ENCODE measurements at places on chromosomes 1 and 21.

DNA sequence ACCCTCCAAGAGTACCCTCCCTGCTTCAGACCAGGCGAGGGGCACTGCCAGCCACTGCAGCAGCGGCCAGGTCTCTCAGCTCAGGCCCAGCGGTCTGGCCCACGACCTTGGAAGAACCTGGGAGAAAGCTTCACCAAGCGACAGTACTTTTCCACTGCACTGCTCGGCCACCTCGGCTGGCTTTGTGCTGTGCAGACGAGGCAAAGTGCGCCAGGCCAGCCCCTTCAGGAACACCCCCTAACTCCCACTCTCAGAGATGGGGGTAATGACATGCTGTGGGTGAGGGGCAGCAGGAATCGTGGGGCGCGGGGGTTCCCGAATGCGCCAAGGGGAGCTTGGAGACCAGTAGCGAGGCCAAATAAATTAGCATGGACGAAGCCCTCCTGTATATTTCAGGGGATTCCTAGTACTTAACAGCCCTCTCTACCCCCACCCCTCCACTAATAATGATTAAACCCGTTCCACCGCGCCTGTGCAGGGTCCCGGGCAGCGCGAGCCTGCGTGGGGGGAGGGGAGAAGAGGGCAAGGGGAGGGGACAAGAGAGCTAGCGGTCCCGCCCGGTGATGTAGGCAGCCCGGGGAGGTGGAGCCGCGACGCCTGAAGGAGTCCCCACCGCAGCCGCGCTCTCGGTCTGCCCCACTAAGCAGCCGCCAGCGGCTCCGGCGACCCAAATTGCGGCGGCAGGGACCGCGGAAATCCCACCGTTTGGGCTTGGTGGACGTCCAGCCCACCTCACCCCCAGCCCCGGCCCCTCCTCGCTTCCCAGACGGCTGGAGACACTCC lies at the start of gene FAM43B:
FAM43B (plus strand) TSS at position 629 of the 783 bp plus-strand sequence. CDS start 401 bp downstream, outside the sequence.
- no peak for DNase-seq

DNA sequence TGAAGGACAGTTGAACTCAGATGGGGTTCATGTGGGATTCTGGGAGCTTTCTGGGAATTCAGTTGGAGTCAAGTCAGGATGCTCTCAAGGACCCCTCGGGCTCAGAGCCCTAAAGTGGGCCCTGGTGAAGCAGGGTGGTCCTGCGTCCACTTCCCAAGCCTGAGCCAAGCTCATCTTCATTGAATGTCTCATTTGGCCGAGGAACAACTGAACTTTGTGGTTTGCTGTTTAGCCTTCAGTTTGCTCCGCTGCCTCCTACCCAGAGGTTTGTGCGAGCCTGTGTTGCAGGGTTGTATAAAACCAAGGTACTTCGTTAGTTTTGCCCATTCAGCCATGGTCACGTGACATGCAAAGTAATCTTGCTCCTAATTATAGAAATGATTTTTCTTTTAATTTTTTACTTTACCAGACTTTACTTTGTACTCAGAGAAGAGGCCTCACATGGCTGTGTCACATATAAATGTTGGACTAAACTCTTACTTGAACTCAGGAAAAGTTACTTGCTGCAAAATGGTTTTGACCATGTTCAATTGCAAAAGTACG lies 49.7 kb downstream of the B3GALT5 start:
- DNase-seq: no peak

GRCh38 chr1:168507231-168507630 lies 36.6 kb downstream of the XCL2 start:
- no peak for DNase-seq

DNA sequence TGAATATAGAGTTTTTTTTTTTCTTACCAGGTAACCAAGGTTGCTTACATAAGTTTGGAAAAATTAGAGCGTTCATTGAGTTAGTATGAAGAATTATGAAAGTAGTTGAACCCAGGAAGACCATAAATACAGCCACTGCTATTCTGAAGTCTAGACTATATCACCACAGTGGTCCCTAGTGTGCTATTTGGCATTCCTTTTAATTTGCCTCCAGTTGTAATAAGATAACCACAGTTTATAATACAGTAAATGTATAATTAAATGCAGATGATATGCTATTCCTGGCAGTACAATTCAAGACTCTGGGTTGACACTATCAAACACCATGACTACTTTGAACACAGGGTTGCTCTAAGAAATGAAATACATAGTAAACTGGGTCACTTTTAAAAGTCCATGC lies 270.5 kb downstream of the BRINP2 start:
- no peak for DNase-seq

DNA sequence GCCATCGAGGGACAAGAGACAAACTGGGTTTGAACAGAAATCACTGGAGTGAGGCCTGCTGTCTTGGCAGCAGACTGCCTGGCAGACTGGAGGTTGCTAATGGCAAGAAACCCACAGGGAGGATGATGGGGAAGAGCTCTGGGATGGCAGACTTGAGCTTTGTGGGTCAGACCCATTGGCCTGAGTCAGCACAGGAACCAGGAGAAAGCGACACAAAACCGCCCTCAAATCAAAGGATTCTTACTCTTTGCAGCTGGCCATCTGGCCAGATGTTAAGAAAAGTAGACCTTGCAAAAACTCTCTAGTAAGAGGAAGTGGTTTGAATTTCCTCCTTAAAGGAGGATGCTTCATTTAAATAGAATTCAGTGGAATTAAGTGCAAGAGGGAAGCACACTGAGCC lies 195.2 kb upstream of the JUN start:
- DNase-seq: peak; percentile 64

DNA sequence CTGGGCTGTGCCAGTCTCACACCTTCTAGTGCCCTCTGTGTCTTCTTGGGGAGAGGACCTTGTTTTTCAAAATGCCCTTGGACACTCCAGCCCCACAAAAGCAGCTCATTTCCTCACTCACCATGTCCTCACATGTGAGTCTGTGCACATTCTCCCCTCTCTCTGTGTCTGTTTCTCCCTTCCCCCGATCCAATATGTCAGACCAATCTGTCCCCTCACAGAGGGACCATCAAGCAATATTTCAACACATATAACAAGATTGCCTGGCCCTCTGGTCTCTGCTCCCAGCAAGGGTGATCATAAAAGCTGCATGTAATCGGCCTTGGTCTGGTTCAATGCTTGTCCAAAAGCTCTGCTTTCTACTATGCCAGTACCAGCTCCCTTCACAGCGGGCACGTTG lies 261.2 kb downstream of the MATN1 start:
- DNase-seq: no peak

GRCh38 chr1:214419650-214420049 lies 131.8 kb downstream of the PTPN14 start:
- DNase-seq: no peak

DNA sequence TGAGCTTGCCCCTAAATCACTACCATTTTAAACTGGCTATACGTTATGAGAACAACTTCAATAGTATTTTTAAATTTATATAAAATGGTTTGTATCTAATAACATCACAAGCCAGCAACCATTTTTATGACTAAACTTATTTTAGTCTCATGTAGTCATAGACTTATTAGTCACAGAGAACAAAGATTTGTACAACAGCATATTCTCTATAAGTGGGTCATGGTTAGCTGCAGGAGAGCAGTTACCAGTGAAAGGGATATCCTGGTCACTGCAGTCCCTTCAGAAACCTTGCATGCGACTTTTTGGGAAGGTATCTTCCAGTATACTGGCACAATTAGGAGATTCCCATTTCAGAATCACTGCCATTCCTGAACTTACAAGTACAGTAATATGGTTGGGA lies 90.0 kb downstream of the HFM1 start:
- DNase-seq: no peak

DNA sequence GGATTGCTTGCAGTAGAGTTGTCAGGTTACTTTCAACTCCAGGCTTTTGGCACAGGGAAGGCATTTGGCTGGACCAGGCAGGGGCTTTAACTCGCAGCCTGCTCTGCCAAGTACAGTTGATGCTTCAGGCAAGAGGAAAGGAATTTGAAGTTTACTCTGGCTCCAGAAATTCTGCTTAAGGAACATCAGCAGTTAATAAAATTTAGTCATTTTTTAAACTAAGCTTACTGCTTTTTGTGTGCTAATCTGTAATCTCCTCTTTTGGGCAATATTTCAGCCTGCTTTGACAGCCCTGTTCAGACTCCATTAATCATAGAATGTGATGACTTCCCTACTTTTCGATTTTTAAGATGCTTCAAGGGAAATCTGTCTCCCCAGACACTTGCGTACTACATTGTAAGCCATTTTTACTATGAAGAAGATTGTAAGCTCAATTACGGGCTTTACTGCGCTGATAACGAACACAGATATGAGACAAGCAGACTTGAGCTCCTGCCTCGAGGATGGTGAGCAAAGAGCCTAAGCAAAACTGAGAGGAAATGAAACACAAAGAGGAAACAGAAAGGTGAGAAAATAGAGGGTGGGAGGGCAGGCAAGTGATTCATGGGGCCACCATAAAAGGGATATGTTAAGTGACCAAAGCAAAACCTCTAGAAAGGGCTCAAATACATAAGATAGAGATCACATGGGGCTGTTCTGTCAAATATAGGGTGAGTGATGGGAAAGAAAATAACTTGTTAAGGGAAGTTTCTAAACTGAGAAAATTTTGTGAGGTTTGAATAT lies 76.6 kb upstream of the VAV3 start:
- DNase-seq: no peak

DNA sequence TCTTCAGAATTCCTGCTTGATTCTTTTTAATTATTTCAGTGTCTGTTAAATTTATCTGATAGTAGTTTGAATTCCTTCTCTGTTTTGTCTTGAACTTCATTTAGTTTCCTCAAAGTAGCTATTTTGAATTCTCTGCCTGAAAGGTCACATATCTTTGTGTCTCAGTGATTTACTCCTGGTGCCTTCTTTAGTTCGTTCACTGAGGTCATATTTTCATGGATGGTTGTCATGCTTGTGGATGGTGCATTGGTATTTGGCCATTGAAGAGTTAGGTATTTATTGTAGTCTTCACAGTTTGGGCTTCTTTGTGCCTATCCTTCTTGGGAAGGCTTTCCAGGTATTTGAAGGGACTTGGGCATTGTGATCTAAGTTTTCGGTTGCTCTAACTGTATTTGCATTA lies 267.9 kb downstream of the HHAT start:
- no peak for DNase-seq

- peak; percentile 72 for DNase-seq
Observed at GRCh38 chr1:1678581-1679380, 13.8 kb downstream of the SLC35E2B start.

GRCh38 chr21:27649762-27650161 lies 682.9 kb upstream of the ADAMTS5 start:
- DNase-seq: no peak

DNA sequence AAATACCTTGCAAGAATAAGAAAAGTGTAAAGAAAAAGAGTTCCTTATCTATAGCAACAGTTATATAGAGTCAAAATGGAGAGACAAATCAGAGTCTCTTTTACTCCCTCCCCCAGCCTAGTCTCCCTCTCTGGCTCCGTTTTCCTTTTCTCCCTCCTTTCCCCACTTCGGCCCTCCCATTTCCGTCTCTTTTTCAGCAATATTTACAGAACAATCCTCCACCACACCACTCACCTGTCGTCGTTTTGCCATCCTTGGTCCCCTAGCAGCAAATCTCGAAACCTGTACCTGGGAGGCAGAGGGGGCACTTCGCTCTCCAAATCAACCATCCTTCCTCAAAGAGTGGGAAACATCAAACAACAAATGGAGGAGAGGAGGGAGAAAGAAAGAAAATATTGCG lies 259 bp downstream of the KCNT2 start:
- DNase-seq: no peak

- no peak for DNase-seq
Observed at GRCh38 chr1:94714552-94714951, 105.6 kb upstream of the SLC44A3 start.

- DNase-seq: no peak
Observed at GRCh38 chr21:42288962-42289361, 26.2 kb downstream of the TFF3 start.

DNA sequence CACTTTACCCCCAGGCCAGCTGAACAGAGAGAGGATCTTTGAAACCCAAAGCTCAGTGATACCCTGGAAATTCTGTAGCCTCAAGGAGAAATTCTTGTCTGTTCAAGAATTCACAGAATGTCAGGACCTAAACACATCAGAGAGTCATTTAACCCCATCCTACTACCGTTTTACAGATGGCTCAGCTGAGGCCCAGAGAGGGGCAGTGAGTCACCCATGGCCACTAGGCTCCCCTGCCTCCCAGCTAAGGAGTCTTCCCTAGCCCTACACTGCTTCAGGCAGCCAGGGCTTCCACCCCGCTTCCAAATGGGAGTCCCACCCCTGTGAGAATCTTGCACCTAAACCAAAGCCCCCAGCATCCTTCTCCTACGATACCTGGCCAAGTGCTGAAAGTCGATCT lies 28.3 kb downstream of the VWA5B1 start:
- no peak for DNase-seq

GRCh38 chr1:107691540-107691939 lies 273.4 kb downstream of the VAV3 start:
- no peak for DNase-seq

- DNase-seq: no peak
Observed at GRCh38 chr1:55287723-55288122, 72.6 kb upstream of the USP24 start.

- DNase-seq: no peak
Observed at GRCh38 chr1:235571482-235571881, 67.2 kb upstream of the B3GALNT2 start.

- DNase-seq: no peak
Observed at GRCh38 chr1:29876441-29876840, 640.1 kb downstream of the PTPRU start.

- no peak for DNase-seq
Observed at GRCh38 chr1:100387657-100388350, 35.5 kb downstream of the CDC14A start.

- DNase-seq: no peak
Observed at GRCh38 chr1:26218906-26219494, 15.0 kb upstream of the CEP85 start.

- DNase-seq: no peak
Observed at GRCh38 chr1:92862605-92863004, 30.8 kb downstream of the RPL5 start.

- no peak for DNase-seq
Observed at GRCh38 chr1:147243228-147243685, 773 bp downstream of the CHD1L start.

GRCh38 chr1:21497466-21498061 lies 11.7 kb upstream of the ALPL start:
- DNase-seq: no peak

- DNase-seq: no peak
Observed at GRCh38 chr1:178464141-178464540, 32.6 kb downstream of the CLEC20A start.

DNA sequence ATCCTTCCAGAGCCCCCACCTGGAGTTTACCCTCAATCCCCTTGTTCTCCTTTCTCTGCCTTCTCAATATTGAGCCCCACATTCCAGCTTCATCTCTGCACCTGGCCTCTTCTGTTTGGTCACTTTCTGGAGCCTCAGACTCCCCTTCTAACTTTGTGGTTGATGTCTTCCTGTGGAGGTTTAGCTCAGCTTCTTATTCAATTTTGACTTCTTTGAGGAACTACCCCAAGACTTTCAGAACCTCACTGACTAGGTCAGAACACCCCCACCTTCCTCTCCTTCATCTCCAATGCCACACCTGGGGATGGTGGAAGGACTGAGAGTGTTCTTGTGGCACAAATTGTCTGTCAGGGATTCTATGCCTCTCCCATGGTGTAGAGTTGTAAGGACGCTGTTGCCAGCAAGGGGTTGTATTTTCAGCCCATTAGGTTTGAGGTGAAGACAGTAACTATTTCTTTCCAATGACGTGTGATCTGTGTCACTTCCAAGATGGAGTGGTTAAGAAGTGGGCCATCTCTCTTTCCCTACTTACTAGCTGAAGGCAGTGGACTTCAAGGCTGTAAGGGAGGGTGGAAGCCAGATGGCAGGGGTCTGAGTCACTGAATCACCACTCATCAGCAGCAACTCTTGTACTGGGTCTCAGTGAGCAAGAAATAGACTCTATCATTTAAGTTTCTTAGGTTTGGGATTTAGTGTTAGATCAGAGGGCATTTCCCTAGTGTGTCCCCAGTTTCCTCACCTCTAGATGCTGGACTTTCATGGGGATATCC lies 80.6 kb downstream of the PAPPA2 start:
- no peak for DNase-seq
